NCI-H2107 (cell line): ENCODE measurements at places on chromosomes 5 and 9.

GRCh38 chr9:137251194-137251461 is at the start of gene STPG3:
STPG3 (plus strand) TSS chr9:137251286; CDS start chr9:137251287, 1 bp downstream.
- no peak for DNase-seq

GRCh38 chr5:154309371-154309745 is 118.8 kb downstream of the GALNT10 start:
- no peak for DNase-seq

GRCh38 chr9:35603506-35603985 is 1.5 kb upstream of the TESK1 start:
- DNase-seq = peak; percentile 28

GRCh38 chr9:84230355-84231145 is 110.0 kb downstream of the SLC28A3 start:
- no peak for DNase-seq

GRCh38 chr5:165805756-165806155 is 2300.3 kb downstream of the MAT2B start:
- no peak for DNase-seq

DNA sequence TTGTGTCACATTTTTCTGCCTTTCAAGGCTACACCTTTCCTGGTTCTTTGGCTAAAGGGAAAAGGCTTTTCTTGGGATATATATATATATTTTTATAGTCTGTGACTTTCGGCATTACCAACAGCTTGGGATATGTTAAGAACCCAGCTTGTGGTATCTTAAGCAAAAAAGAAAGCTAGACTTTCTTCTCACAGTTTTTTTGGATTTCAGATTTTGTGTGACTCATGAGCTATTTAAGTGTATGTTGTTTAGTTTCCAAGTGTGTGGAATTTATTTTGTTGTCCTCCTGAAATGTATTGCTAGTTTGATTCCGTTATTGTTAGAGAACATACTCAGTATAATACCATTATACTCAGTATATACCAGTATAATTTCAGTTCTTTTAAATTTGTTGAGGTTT is 64.8 kb downstream of the ERCC6L2 start:
- no peak for DNase-seq

DNA sequence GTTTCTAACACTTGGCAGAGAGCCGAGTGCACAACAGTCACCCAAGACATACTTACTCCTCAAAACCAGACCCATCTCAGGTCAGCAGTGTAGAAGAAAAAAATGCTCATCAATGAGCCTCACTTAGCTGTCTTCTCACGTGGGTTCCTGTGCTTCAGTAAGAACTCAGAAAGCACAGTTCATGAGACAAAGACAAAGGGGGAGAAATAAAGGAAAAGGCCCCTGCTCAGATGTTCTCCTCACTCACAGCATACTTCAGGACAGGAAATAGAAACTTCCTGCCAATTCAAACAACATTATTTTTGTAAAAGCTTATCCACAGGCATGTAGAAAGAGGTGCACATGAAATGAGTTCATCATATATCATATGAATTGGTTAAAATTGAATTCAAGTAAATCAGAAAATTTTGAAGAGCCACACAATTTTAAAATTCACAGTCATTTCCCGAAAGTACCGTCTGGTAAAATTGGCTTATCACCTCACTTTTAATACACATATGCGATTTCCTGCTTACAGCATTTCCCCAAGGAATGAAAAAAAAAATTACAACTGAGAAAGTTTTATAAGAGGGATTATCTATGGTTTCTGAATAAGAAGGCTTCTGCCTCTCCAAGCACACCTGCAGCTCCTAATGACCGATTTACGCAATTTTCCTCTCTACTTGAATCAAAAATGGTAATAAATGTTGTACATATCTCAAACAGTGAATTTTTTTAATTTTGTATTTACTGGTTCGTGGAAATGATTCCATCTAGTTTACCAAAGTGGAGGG is 328.3 kb downstream of the TMEM167A start:
- DNase-seq = no peak

GRCh38 chr9:108049671-108050494 is 560.3 kb upstream of the KLF4 start:
- no peak for DNase-seq

GRCh38 chr9:73539881-73540390 is 388.3 kb downstream of the ANXA1 start:
- DNase-seq = no peak

GRCh38 chr5:43875741-43876140 is 272.8 kb downstream of the NNT start:
- DNase-seq = no peak

DNA sequence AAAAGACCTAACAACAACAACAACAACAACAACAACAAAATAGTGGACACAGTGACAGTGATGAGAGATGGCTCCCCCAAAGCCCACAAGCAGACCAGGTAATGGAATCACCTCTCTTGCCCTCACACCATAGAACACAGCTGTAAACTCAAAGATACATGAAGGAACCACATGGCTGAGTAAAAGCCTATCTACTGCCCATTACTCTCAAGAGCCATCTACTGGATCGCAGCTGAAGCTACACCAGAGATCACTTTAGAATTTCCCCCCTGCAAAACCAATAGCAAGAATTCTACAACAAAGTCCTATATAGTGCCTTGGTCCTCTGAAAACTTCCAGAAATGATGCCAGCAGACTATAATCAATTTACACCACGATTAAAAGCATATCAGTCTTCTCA is 1537.6 kb upstream of the CDH9 start:
- DNase-seq = no peak

DNA sequence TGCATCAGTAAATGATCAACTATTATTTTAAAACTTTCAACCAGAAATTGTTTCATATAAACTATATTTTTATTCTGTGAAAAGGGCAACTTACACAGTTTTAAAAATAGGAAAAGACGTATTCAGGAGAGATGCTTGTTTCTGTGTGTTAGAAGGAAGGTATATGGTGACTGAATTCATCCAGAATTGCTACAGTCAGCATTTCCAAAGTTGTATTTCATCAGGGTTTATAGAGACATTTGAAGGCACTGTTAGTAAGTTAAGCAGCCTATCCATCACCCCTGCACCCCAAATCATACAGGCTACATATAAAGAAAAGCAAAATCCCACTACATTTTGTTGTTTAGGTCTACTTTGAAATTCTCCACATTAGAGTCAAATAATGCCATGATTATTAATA is 716.0 kb downstream of the KCTD16 start:
- no peak for DNase-seq

- DNase-seq = no peak
These were observed 313.0 kb downstream of the CETN3 start for GRCh38 chr5:90096415-90097081.

DNA sequence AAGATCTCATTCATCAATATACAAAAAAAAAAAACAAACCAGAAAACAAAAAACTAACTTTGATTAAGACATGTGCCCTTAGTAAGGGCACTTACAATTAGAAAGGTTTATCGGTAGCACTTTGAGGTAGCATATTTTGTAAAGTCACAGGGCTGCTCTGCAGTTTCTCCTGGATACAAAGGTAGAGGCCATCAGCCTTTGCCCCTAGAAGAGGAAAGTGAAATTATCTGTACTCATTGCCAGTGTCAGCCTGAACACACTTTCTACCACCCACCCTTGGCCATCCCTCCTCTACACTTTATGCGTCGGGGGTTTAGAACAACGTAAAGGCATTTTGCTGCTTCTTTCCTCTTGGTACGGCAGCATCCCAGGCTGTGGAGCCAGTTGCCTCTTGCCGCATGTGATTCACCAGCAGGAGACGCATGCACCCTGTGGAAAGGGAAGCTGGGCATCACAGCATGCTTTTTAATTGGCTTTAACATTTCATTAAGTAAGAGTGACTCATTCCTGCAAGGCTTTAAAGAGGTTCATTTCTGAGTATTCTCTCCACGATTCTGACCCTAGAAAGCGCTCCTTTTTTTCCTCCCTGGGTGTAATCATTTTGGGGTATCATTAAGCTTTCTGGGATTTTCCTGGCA is 84.6 kb downstream of the CEMIP2 start:
- DNase-seq = no peak

DNA sequence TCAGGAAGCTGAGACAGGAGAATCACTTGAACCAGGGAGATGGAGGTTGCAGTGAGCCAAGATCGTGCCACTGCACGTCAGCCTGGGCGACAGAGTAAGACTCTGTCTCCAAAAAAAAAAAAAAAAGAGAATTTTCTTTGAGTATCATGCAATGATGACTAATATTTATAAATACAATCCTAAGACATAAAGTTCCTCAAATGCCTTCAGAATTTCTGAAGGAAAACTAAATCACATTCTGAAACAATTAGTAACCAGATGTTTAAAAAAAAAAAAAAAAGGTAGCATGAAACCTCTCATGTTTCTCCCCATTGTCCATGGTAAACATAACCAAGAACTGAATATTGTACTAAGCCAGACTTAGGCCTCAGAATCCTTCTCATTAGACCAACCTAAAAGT is 23.1 kb downstream of the MLLT3 start:
- no peak for DNase-seq

- DNase-seq = no peak
These were observed 116.3 kb downstream of the PTTG1 start for GRCh38 chr5:160537940-160538339.

DNA sequence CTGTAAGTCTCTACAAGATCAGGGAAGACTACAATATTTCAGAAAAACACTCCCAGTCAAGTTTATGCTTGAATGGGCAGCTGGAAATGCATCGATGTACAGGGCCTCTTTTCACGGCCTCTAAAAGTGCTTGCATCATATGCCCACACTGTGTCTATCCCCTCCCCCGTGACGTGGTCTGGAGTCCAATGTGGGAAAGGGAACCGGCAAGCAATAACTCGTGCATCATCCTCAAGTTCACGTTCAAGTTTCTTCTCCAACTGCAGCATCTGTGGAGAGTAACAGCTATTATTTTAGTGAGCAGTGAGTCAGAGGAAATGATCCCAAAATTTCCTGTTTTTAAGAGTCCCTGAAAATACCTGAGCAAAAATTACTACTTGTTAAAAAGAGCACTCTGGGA is 22.3 kb downstream of the ATPSCKMT start:
- no peak for DNase-seq

GRCh38 chr5:123235781-123236180 is 146.7 kb downstream of the PRDM6 start:
- no peak for DNase-seq

- no peak for DNase-seq
These were observed 352.9 kb downstream of the GLIS3 start for GRCh38 chr9:3946840-3947587.

GRCh38 chr5:103541114-103541513 is 21.5 kb downstream of the NUDT12 start:
- no peak for DNase-seq

DNA sequence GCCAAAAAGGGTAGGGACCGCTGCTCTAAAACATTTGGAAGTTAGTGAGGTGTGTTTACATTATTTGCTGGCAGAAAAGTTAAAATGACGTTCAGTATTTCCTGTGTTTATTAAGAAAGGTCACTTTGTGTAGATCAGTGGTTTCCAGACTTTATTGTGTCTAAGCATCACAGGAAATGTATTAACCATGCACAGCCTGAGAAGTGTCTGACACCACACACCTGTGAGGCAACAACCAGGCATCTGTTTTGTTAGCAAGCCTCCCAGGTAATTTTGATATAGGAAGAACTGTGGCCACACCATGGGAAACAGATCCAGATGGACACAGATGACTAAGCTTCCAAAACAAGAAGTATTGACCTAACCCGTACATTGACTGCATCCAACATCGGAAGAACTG is 12.0 kb downstream of the TTC1 start:
- DNase-seq = no peak

DNA sequence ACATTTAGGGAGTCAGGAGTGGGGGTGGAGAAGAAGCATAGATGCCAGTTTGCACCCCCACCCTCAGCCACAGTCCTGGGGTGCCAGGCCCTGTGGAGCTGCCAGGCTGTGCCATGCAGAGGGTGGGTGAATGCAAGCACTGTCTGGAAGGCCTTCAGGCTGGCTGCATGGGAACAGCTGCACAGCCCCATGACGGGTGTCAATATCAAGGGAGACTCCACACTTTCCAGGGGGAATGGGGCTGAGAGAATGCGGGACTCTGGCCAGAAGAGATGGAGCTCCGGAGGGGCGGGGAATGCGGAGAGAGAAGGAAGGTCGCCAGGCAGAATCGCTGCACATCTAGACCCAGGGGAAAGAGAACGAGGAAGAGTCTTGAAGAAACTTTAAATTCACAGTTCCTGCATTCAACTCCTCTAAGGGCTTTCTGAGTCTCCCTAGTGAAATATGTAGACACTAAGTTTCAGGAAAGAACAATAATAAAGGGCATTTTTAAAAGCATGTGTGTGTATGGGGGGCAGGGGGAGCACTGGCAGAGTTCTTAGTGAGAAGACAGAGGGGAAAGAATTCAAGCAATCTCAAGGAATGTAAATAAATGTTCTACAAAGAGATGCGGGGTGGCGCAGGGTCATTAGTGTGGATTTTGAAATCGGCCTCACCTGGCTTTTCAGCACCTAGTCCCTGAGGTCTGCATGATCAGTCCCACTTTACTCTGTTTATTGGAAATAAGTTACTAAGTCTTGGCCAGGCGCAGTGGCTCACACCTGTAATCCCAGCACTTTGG is 59.1 kb downstream of the BOD1 start:
- no peak for DNase-seq

DNA sequence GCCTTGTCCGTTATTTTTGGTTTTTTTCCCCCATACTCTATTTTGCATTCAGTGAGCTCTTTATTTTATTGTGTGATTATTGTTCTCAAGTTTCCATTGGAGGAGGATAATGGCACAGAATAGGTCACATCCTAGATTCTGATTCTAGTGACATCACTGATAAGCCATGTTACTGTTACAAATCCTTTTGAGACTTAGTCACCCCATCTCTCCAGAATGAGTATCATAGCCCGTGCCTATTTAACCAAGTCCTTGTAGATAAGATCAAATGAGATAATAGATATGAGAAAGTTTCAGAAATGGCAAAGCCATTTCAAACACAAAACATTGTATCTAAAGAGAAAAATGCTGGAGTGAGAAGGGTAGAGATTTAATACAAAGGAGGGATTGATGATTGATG is 242.6 kb downstream of the RAB3C start:
- no peak for DNase-seq

DNA sequence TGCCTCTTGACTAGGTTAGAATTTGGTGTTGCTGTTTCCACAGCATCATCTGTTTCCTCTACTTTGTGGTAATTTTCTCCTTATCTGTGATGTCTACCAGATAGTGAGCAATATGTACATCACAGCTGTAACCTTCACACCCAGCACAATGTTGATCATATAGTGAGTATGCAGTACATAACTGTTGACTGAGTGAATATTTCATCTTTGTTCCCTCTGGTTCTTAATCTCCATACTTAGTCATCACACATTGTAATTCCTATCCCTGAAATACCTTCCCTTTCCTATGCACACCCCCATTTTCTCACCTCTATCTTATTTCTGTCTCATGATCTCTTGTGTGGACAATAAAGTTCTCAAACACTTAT is 115.9 kb downstream of the KIF4B start:
- no peak for DNase-seq

DNA sequence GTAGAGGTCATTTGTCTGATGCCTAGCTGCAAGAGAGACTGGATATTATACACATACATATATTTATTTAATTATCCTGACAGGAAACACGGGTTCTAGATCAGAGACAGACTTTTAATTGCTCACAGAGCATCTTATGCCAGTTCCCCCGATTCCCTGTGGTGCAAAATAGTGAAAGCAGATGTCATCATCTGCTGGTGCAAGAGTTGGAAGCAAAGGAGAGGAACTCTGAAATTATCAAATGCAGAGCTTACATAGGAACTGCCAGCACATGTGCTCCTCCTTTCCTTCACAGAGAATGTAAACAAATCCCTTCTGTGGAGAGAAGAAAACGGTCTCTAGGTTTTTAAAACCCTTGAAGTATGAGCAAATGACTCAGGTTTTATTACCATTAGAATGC is 69.3 kb downstream of the DTWD2 start:
- no peak for DNase-seq
